Forelimb muscle (tissue), 1 donor: ENCODE measurements at places on chromosomes 5 and 9.

DNA sequence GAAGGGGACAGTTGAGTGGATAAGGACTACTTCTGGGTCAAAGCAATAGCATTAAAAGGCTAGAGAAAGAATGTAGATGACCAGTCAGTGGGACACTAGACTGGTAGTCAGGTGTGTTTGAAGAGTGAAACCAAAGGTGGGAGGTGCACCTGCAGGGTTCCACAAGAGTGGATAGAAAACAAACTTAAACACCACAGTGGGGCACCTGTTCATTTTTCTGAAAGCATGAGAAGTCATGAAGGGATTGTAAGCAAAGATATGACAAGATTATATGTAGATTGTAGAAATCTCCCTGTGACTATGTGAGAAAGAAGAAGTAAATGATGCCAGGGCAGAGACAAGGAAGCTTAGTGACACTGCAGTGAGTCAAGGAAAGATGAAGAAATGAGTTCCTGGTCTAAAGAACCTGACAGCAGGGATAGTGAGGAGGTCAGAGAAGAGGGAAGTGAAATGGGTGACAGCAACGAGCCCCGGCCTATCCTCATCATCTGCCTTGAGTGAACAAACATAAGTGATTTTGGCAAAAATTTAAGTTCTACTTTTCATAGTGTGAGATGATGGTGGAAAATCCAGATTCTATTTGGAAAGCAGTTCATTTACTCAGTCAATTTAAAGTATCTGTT is 296.9 kb downstream of the TLE4 start:
- no peak for DNase-seq

DNA sequence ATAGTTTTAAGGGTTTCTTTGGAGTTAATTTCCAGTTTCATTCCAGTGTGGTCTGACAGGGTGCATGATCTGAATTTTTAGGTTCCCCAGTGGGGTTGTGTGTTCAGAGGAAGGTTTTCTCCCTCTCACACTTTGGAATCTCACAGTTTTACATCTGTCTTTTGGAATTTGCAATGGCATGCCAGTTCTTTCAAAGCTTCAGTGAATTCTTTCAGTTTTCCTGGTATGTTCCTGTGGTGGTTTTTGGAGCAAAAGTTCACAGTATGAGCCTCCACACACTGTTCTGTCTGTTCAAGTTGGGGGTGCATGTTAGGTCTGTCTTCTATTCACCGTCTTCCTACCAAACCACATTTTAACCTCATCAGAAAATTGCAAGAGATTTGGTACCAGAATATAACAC is 624.2 kb downstream of the KCTD16 start:
- no peak for DNase-seq

- DNase-seq: no peak
These were observed 13.3 kb downstream of the SPARC start for GRCh38 chr5:151673421-151673820.

DNA sequence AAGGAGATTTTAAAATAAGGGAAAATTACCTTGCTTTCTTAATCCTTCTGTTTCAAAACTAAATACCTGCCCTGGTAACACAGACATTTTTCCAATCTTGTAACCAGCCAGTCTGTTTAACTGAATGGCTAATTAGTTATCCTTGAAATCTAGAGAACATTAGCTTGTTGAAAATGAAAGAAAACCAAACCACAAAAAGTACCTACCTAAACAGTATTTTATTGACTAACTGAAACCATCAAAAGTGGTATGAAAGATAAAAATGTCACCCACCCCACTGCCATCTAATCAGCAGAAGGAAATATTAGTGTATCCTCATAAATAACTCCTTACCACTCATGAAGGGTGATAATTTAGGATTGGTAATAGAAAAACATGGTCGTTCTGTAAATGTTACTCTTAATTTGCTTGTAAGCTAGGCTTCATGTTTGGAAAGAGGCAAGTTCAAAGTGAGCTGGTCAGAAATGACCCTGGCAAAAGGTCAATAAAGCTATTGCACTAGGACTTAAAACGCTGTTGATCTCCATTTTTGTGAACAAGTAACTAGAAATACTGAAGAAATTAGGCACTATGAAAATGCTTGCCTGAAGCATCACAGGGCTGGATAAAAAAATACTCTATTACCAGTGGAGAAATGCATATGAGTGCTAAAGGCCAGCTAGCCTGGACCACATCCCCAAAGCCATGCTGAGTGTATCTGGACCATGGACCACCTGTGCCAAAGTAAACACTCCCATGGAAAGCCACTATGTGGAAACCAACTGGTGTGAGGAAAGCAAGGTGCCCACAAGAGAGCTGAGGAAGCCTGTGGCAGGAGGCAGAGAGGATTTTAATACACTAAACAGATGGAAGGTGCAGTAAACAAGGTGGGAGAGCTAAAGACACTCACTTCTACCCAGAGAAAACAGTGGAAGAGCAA is 8.4 kb downstream of the SEMA5A start:
- no peak for DNase-seq

DNA sequence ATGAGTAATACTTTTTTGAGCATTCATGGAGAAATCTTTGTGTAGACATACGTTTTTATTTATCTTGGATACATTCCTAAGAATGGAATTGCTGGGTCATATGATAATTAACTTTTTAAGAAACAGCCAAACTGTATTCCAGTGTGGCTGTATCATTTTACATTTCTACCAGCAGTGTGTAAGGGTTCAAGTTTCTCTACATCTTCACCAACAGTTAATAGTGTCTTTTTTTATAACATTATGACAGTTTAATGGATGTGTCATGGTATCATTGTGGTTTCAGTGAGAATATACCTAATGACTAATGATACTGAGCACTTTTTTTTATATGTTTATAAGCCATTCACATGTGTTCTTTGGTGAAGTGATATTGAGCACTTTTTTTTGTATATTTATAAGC is 52.4 kb downstream of the NIPBL start:
- DNase-seq: no peak

- no peak for DNase-seq
These were observed 26.4 kb upstream of the UGT3A1 start for GRCh38 chr5:36017622-36018021.

DNA sequence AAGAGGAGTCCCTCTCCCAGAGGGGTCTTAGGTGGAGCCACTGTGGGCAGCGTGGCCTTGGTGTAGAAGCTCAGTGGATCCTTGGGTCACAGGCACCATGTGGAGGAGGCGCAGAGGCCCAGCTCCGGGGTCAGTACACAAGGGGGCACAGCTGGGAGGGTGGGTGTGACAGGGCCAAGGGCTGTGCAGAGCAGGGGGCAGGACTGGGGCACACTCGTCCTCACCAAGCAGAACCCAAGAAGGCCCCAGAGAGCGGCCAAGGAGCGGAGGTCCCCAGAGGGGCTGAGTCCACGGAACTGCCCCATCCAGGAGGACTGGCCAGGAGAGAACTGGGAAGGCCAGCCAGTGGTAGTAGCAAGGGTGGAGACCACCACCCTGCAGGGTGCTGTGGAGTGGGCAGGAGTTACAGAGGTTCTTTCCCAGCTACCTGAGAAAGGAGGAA is 2.5 kb upstream of the LPCAT1 start:
- DNase-seq: no peak

- DNase-seq: no peak
These were observed 85.1 kb upstream of the LRRTM2 start for GRCh38 chr5:138960145-138960692.

- DNase-seq: peak; percentile 25
These were observed 1.3 kb downstream of the GABBR2 start for GRCh38 chr9:98707166-98708102.

- DNase-seq: no peak
These were observed 66.9 kb downstream of the ENTREP1 start for GRCh38 chr9:69391946-69392345.
